ENCODE measurements at places on chromosomes 7 and 10.

DNA sequence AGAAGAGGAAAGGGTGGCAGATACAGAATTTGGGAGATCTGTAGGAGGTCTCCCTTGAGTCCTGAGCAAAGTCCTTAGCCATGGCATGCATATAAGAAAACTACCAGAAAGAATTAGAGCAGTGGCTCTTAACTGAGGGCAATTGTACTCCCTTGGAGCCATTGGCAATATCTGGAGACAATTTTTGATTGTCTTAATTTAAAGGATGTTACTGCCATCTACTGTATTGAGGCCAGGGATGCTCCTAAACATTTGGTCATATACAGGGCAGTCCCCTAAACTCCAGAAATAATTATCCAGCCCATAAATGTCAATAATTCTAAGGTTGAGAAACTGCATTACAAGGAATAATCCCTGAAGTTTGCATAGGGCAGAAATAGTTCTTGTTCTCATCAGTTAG, 136.4 kb upstream of the ODAD2 start:
- no peak for DNase-seq

GRCh38 chr10:70255329-70256299, 22.4 kb upstream of the PPA1 start:
- no peak for DNase-seq

GRCh38 chr7:112784603-112785002, 5.6 kb downstream of the TMEM168 start:
- no peak for DNase-seq

DNA sequence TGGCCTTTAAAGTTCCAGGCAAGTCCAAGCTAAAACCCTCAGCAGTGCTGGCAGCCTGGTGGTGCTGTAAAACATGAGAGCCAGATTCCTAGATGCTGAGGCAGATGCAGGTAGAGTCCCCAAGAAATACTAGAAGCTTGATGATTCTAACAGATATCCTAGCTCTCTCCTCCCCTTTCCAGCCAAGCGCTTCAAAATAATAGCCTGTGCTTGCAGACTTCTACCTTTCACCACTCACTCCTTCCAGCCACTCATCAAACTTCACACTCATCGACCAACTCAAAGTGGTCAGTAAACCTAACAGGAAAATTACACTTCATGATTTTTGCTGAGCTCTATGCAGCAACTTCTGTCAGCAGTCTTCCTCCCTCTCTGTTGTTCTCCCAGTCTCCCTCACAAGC, 50.2 kb downstream of the LMBR1 start:
- DNase-seq: no peak

DNA sequence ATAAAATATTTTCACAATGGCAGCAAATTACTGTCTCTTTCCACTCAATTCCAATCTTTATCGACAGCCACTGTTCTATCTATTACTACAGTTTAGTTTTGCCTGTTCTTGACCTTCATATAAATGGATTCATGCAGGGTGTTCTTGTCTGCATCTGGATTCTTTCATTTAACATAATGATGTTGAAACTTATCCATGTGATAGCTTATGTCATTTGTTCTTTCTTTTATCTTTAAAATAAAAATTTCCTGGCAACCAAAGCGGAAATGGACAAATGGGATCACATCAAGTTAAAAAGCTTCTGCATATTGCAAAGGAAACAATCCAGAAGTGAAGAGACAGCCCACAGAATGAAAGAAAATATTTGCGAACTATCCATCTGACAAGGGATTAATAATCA, 20.5 kb upstream of the DMTF1 start:
- no peak for DNase-seq

GRCh38 chr7:134315679-134316538, 821 bp downstream of the SLC35B4 start:
- DNase-seq: peak; percentile 22

GRCh38 chr7:43764807-43765491, 6.5 kb downstream of the BLVRA start:
- DNase-seq: no peak

- DNase-seq: no peak
These were observed 65.3 kb downstream of the KMT2E start for GRCh38 chr7:105079348-105079747.

DNA sequence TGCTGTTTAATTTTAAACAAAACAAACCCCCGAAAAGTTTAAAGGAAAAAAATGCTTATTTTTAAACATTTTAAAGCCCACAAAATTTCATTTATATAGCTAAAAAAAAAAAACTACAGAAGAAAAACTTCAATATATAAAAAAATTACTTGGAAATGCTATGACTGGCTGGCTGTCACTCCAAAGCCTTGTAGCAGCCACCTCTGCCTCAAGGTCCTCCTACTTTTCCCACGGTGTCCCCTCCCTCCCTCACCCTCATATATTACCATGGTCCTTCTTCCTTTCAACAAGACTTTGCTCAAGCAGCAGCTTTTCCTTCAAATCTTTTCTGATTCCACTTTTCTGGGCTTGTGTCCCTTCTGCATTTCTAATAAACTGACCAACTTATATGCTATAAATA, 122.0 kb downstream of the TPK1 start:
- no peak for DNase-seq

GRCh38 chr10:44253769-44254462, 131.0 kb downstream of the CXCL12 start:
- no peak for DNase-seq

DNA sequence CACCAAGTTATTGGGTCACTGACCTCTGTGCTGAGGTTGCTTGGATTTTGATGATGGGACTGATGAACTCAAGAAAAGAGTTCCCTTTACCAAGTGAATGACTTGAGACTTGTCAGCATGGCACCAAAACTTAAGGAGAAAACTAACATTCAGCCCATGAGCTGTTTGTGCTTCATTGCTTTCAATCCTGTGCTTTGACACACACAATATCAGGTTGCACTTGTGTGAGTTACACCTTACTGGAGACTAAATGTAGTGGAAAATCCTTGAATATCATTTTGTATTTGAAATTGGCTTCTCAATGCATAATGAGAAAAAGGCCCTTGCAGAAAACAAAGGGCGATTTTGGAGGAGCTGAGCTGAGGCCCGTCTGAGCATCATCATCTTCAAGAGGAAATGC, 2.7 kb downstream of the BAG3 start:
- no peak for DNase-seq

GRCh38 chr10:28503114-28503513, 29.8 kb upstream of the WAC start:
- DNase-seq: no peak

DNA sequence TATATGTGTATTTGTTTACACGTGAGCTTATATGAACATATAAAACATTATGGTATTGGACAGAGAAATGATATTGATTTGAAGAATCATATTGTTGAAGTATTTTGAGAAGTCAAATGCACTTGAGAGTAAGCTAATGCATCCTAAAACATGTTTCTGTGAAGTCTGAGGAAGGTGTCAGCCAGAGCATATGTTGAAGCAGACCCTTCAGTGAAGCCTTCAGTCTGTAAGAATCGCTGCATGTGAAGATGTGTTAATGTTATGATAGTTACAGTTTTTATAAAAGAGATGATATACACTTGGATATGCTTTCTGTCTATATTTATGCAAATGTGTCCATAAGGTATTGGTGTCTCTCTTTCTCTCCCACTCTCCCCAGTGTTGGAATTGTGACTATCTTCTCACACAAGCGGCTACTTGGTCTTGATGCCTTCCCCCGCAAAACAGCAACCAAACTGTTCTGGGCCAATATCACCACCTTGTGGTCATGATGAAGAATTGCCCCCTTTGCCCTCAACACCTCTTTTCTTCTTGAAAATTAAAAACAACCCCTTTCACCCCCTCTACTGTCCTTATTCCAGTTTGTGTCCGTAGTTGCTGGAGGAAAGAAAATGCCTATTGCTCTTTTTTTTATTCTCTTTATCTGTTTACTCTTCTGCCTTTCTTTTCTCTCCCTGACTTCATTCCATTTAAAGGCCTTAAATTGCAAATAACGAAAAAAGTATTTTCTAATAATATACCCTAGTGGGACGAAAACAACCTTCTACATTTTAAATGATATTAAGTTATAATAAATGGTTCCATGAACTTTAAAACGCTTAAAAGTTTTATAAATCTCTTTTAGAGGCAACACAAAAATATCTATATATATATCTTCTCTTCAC, 64.9 kb downstream of the IKZF1 start:
- peak; percentile 71 for DNase-seq

DNA sequence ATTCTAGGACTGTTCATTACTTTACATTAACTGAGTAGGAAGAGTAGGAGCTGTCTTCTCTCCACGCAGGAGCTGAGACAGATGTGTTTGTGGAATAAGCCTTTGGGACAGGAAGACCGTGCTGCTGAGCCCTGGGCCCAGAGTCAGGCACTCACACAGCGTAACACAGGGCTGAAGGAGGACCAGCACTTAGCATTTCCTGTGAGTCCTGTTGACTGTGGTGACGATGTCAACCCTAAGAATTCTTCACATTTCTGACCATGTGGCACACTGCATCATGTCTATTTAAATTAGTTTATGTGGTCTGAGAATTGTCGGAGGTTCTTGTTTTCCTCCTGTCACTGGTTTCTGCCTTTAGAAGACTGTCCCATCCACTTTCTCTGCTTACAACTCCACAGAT, 117.2 kb downstream of the PIP4K2A start:
- DNase-seq: peak; percentile 61

DNA sequence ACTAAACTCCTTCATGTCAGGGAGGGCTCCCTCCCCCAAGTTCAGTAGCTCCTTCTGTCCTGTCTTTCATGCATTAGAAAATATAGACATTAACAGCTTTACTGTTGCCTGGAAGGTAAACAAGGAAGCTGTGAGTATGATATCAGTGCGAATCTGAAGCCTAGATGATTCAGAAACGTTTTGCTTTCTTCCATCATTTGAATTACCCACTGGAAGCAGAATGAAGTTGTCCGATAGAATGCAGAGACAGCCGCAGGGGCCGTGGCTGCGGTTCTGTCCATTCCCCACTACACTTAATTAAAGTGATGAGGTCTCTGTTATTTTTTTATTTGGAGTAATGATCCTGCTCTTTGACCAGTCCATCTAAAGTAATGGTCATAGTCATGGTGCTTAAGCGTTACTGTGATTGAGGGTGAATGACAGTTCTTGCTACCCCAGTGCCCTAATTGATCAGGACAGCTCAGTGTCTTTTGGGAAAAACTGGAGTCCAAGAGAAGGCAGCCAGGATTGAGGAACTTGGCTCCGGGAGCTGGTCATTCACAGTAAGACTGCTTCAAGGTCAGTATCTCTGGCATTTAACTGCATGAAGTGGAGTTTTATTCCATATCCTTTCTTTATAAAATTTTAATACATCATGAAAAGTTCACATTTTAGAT, 69.9 kb downstream of the PTPRE start:
- DNase-seq: no peak

DNA sequence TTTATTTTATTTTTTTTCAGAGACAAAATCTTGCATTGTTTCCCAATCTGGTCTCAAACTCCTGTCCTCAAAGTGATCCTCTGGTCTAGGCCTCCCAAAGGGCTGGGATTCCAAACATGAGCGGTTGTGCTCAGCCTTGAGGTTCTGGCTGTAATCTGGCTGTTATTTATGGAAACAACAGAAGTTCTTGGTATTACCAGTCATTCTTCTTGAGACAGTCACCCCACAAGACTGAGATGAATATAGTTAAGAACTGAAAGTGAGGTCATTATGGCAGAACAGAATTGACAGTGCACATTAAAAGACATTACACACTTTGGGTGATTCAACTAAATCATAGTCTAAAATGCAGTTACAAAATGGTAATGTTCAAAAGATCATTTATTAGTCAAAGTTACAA, 719.5 kb downstream of the ZWINT start:
- no peak for DNase-seq

DNA sequence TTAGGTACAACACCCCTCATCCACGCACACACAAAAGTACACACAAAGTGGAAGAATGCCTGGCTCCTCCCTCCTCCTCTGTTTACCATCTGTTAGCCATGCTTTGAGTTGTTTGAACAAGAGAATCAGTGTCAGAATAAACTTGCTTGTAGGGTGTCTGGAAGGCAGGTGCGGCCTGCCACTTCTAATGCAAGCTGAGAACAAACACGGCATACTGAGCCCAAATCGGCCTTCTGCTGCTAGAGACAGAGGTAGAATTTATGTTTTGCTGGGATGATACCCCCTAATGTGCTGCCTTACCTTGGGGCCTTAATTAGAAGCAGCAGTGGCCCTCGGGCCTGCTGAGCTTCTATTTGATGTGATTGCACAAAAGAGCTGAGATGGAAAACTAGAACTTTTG, 24.9 kb upstream of the FAM180A start:
- DNase-seq: no peak

- no peak for DNase-seq
These were observed 6.0 kb downstream of the MYL7 start for GRCh38 chr7:44134943-44135628.

- DNase-seq: no peak
These were observed 21.4 kb upstream of the GSDME start for GRCh38 chr7:24778543-24779282.

- DNase-seq: no peak
These were observed 14.2 kb downstream of the ANK3 start for GRCh38 chr10:60375293-60376004.

GRCh38 chr10:11197266-11197712, 179.6 kb downstream of the CELF2 start:
- DNase-seq: no peak

DNA sequence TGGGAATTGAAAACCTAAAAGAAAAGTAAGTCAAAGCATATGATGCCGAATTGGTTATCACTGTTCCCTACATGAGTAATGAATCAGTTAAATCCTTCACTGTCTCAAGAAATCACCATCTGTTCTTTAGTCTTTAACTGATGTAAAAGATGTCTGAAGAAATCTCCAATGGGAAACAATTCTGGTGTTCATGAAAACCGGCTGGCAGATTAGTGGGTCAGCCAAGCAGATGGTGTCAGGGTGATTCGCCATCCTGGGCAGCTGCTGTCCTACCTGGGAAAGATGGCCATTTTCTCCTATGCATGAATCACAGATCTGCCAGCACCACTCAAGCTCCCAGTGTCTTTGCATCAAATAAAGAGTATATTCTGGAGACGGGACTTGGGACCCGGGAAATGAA, 925.2 kb upstream of the GHITM start:
- DNase-seq: no peak

DNA sequence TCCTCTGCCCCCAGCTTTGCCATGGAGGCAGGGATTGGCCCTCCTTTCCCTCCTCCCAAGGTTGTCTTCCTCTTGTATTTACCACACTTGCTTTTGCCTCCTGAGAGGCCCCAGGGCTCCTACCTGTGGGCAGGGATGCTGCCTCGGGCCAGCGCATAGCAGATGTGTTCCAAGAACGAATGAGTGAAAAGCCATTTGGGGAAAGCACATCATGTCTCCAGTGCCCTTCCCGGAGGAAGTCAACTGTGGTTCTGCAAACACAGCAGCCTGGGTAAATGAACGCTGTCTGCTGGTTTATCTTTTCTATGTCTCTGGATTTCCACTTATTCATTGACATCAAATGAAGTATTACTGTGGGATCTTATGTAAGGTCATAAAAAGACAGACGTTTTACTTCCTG, 161.7 kb downstream of the FANK1 start:
- no peak for DNase-seq

DNA sequence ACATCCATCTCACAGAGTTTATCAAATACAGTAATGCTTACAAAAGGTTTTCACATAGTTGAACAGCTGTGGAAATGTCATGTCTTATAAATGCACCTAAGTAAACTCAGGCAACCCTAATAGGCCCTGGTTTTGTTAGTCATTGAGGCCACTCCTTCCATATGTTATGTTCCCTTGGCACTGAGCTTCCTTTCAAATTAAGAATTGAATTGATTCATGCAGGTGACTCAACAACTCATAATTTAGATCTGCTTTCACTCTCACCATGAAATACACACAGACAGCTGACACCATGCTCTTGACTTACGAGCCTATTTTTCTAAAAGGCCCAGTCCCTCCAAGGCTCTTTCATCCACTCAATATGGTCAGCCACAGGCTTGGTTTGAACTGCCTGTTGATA, 476.9 kb downstream of the KCNMA1 start:
- no peak for DNase-seq

- DNase-seq: no peak
These were observed 685.3 kb upstream of the GALNT17 start for GRCh38 chr7:70446448-70447143.
